GM04504 (cell line): ENCODE measurements at places on chromosomes 16 and 17.

DNA sequence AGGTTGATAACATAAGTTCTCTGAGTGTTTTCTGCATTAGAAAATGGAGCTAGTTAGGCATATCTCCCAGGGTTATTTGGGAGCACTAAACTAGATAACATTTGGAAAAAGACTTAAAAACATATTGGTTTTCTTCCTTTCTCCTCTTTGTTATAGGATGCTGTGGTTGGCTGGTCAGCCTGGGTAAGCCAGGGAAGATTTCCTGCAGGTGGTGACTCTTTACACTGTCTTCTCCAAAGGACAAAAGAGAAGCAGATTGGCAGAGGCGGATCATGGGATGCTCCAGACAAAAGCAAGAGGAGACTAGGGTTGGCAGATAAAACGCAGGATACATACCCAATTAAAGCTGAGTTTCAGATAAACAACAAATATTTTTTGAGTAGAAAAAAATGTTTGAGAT is 6.2 kb upstream of the CRYBA1 start:
- DNase-seq: no peak

DNA sequence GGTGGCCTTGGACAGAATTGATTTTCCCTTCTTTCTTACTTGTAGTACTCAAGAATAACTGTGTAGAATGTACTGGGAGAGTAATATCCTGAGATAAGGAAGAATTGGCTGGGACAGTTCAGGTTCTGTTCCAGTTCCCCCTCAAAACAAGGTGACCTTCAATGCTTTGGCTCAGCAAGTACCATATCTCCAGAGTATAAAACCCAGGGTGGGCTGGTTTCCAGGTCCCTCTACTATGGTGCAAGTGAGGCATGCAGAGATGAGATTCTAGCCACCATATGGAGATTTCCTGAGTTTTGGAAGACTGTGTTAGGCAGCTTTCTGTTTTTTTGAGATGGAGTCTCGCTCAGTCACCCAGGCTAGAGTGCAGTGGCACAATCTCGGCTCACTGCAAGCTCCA is 18.1 kb upstream of the DLX3 start:
- DNase-seq: no peak

DNA sequence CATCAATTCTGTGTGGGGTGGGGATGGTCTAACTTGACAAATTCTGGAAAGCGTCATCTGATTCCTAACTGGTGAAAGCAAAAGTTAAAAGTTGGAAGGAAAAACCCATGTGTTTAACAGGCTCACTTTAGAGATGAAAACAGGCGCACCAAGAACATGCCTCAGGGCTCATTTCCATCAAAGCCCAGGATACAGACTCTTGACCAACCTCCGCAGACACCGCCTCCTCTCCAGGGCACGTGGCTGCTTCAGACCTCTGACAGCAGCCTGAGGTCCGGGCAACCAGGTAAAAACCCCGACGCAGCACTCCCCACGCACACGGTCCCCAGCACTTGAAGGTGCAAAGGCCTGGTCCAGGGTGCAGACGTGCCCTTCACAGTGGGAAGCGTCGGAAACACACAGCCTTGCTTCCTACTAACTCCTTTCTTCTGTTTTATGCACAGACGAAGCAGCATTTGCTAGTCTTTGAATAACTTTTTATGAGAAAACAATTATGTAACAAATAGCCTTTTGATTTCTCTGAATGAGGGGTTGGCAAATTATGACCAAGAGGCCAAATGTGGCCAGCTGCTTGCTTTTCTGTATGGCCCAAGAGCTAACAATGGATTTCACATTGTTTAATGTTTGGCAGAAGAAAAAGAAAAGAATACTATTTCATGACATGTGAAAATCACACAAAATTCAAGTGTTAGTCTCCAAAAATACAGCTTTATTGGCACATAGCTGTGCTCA is 44.2 kb upstream of the TRAP1 start:
- no peak for DNase-seq

DNA sequence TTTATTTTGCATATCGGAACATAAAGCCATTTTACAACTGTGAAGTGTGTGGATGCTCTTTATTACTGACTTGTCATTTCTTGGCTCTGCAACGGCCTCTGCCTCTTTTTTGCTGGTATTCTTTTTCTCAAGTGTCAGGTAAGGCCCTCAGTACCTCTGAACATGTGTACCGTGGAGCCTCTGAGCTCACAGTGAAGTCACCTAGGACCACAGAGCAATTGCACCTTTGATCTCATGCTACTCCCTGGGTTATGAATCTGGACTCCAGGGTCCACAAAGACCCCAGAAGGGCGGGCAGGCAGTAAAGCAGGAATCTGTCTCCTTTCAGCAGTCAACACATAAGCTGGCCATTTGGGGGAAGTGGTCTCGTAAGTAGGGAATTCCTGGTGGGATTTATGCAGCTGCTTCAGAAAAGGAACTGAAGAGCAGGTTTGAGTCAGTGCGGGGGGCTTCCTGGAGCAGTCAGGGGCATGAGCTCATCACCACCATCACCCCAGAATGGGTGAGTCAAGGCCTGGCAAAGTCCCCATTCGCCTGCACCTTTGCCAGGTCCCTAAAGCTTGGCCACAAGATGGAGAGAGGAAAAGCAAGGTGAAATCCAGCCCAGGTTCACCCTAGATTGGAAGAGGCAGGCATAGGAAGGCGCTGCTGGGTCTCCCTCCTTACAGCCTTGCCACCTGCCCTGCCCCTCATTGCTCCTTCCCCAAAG is 33.0 kb downstream of the TBX4 start:
- no peak for DNase-seq

DNA sequence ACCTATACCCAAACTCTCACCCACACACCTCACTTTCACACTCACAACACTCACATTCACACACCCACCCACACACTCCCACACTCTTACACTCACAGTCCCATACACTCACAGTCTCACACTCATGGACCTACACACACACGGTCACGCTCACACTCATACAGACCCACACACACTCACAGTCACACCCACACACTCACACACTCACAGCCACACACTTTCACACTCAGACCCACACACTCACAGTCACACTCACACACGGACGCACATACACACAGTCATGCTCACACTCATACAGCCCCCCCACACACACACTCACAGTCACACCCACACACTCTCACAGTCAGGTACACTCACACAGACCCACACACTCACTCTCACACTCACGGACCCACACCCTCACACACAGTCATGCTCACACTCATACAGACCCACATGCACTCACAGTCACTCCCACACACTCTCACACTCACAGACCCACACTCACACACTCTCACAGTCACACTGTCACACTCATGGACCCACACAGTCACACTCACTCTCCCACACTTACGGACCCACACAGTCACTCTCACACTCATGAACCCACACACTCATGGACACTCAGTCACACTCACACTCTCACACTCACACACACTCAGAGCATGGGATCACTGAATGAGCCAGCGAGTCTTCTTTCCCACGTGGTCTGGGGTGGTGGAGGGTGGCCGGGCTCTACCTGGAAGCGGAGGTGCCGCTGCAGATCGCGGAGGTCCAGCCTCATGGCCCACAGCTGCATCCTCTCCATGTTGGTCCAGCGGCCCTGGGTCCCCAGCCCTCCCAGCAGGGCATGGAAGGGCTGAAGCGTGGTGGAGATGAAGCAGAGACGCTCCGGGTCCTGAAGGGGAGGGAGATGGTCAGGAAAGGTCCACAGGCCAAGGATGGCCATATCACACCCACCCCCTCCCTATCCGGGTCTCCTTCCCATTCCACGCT is 5.1 kb downstream of the IL27 start:
- no peak for DNase-seq

- DNase-seq: no peak
Measured at GRCh38 chr17:37568350-37569053, 40.7 kb downstream of the SYNRG start.

GRCh38 chr17:13374203-13375143 is 227.3 kb downstream of the HS3ST3A1 start:
- no peak for DNase-seq

DNA sequence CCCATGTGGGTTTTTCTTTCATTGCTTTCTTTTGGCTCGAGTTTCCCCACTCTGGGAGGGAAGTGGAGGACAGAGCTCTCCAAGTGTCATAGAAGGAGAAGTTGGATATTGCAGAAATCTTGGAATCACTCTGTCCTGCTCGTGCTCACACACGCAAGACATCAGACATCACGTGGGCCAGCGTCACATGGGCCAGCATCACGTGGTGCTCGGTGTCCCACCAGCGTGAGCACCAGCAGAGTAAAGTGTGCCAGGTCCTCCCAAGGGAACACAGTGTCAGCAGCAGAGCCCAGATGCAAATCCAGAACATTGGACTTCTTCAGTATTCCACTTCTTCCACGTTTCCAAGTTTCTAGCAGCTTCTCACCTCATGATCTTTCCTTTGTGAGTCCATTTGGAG is 327.0 kb downstream of the FOXL1 start:
- no peak for DNase-seq

GRCh38 chr16:50335196-50335958 is 33.4 kb downstream of the BRD7 start:
- DNase-seq: no peak

- DNase-seq: no peak
Measured at GRCh38 chr17:79054200-79054960, 20.2 kb upstream of the ENGASE start.
